ENCODE measurements at places on chromosomes 4 and X.

DNA sequence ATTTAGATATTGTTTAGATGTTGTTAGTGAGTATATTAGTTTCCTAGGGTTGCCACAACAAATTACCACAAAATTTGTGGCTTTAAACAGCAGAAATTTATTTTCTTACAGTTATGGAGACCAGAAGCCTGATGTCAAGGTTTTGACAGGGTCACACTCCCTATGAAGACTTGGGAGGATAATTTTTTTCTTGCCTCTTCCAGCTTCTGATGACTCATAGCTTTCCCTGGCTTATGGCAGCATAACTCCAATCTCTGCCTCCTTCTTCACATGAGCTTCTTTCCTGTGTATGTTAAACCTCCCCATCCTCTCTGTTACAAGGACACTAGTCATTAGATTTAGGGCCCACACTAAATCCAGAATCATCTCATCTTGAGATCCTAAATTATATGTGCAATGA lies 20.9 kb upstream of the RAB40A start:
- DNase-seq, result no peak

DNA sequence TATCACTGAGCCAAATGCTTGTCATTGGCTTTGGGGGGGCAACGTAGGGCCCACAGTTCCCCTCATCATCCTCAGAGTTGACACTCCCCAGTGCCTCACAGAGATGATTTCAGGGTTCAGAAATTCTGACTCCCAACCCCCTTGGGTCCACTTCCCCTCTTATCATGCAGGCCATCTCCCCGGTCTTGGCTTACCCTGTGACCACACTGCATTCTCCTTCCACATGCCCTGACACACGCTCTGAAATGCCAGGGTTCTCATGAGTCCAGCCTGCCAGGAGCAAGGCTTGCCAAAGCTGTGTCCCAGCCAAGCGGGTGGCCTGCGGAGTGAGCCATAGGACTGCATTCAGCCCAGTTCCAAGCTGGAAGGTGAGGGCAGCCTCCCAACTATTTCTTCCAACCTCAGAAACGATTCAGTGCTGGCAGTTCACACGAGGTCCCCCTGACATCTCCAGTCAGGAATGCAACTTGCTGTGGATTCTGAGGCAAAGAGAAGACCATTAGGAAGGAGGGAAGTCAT lies 101.2 kb downstream of the SMIM20 start:
- DNase-seq, result no peak

- DNase-seq, result peak; percentile 54
Observed at GRCh38 chr4:81421346-81422218, 50.1 kb downstream of the RASGEF1B start.

GRCh38 chrX:2820136-2820771 lies 8.5 kb upstream of the GYG2 start:
- DNase-seq, result no peak

GRCh38 chr4:1684506-1685234 lies 557 bp upstream of the FAM53A start:
- DNase-seq, result no peak

GRCh38 chrX:40146262-40147125 lies 48.7 kb upstream of the BCOR start:
- DNase-seq, result no peak

- DNase-seq, result no peak
Observed at GRCh38 chr4:153655002-153655541, 29.0 kb upstream of the TLR2 start.

DNA sequence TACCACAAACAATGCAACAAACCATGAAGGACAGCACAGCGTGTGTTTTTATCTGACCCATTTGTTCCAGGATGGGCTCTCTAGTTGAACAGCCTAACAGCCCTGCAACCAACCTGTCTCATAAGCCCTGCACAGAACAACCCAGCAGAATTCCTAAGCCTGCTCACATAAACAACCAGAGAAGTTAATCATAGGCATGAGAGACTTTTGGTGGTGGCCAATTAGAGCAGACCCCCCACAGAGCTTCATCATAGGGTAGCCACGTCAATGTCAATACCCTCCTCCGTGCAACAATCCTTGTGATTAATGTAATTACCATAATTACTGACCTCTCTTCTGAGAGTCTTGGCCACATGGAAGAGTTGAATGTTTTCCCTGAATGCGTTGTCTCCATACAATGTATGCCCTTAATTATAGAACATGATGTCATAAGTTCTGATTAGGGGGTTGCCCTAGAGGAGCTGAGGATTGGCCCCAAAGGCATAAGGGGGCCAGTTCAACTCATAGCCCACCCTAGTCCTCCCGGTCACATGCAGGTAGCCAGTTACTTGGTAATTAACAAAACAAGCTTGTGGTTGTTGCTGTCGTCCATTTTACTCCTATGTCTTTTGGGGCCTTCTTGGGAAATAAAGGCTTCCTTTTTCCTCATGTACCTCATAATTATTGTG lies 92.7 kb downstream of the SYNPO2 start:
- no peak for DNase-seq

- no peak for DNase-seq
Observed at GRCh38 chrX:19577181-19577810, 62.0 kb upstream of the MAP3K15 start.

GRCh38 chr4:97309121-97309520 lies 834.2 kb downstream of the STPG2 start:
- DNase-seq, result no peak

GRCh38 chr4:40564815-40565483 lies 64.7 kb downstream of the RBM47 start:
- no peak for DNase-seq

- no peak for DNase-seq
Observed at GRCh38 chrX:105658136-105658535, 164.2 kb upstream of the NRK start.

- DNase-seq, result no peak
Observed at GRCh38 chrX:47936224-47936939, 67.4 kb downstream of the ZNF182 start.

GRCh38 chrX:38570396-38570795 lies 9.1 kb downstream of the TSPAN7 start:
- no peak for DNase-seq

DNA sequence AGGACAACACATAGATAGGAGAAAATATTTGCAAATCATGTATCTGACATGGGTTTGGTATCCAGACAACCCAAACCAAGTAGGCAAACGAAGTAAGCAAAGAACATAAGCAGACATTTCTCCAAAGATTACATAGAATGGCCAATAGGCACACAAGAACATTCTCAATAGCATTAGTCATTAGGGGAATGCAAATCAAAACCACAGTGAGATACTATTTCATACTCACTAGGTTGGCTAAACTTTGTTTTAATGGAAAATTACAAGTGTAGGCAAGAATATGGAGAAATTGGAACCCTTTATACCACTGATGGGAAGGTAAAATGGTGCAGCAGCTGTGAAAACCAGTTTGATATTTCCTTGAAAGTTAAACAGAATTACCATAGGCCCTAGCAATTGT lies 74.7 kb downstream of the CHRNA9 start:
- DNase-seq, result no peak

DNA sequence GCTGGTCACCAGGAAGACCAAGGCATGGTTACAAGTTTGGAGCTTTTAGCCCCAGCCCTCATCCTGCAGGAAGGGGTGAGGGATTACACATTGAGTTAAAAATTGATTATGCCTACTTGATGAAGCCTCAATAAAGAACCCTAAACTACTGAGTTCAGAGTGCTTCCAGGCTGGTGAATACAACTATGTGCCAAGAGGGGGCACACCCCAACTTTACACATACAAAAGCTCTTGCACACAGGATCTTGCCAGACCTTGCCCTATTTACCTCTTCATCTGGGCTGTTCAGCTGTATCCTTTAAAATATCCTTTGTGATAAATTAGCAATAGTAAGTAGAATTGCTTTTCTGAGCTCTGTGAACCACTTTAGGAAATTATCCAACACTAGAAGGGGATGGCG lies 489.3 kb downstream of the INPP4B start:
- no peak for DNase-seq

GRCh38 chr4:110840221-110840654 lies 217.4 kb upstream of the PITX2 start:
- DNase-seq, result no peak

- no peak for DNase-seq
Observed at GRCh38 chr4:26220696-26221095, 100.1 kb upstream of the RBPJ start.

- no peak for DNase-seq
Observed at GRCh38 chr4:80016506-80016905, 56.5 kb downstream of the ANTXR2 start.

DNA sequence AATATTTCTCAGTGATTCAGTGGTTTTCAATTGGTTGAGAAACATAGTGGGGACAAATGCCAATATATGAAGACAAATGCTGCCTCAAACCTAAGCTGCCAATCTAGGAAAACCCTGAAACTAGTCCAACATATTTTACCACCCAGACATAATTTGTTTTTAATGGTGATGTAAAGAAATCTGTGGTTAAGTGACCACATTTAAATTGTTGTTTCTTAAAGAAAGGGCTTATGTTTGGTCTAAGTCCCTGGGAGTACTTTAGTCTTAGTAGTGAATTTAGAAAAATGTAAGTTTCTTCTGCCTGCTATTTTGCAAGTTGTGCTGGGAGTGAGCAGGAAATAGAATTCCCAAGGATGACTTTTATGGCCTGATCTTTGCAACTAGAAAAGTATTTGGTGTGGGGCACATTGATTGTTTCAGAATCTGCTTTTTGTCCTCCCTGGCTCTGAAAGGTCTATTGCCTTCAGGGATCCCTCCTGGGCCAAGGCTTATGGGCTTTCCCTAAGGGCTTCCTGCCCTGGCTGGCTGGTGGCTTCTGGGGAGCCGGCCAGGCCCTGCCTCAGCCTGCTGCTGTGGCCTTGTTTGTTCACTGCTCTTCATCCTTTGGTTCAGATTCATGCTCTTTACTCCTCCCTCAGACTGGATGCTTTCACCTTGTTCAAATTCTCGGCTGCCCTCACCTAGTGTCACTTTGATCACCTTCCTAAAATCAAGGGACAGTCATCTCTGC lies 169.8 kb upstream of the JADE1 start:
- DNase-seq, result no peak

- DNase-seq, result peak; percentile 57
Observed at GRCh38 chrX:57286507-57287251, at the start of gene FAAH2. FAAH2 (plus strand) TSS chrX:57286706; CDS start chrX:57286826, 120 bp downstream.

GRCh38 chr4:110540982-110541451 lies 65.1 kb downstream of the ENPEP start:
- DNase-seq, result no peak
